NCI-H524 treated with DMSO at 0.1 percent for 48 hours (cell line): ENCODE measurements at places on chromosomes 2 and 18.

GRCh38 chr2:234792621-234793022, 159.2 kb upstream of the SH3BP4 start:
- no peak for DNase-seq

DNA sequence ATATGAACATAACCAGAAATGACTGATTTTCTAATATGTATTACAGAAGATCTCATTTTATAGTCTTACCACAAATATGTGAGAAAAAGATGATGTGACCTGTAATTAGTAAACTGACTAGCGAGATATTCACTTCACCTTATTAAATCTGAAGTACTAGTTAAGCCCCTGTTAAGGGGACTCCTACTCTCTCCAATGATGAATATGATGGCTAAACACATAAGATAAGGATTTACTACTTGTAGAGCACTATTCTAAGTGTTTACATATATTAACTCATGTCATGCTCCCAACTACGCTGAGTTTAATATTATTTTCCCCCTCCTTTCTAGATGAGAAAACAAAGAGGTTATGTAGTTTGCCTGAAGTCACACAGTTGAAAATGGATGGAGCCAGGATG, 40.9 kb downstream of the SP3 start:
- DNase-seq: no peak

- no peak for DNase-seq
Measured at GRCh38 chr2:23939987-23940717, at the start of gene UBXN2A. TSS of gene UBXN2A (plus strand) at chr2:23940463. CDS start at chr2:23958315, 17,852 bp downstream.

GRCh38 chr2:235048549-235048948, 96.7 kb downstream of the SH3BP4 start:
- DNase-seq: no peak

- DNase-seq: no peak
Measured at GRCh38 chr18:8314124-8314523, 295.1 kb upstream of the RAB12 start.

- DNase-seq: no peak
Measured at GRCh38 chr18:51941999-51942398, 398.0 kb upstream of the DCC start.

DNA sequence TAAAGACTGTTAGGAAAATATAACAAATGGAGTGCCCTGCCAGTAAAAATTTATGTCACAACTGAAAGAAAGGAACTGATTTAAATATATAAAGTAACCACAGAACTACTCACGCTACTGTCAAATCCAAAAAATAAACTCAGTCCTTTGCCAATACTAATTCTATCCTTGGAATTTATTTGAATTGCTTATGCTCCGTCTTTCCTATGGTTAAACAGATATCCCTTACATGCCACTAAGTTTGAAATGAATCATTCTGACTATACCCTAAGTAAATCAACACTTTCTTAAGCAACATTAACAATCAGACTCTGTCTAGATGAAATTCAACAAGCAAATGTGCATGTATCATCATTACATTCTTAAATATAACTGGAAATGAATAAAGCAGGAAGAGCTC, 9.8 kb downstream of the HNRNPLL start:
- DNase-seq: no peak

GRCh38 chr2:172038121-172038520, 38.4 kb downstream of the METAP1D start:
- DNase-seq: no peak
